ENCODE measurements at places on chromosomes 4 and X.

GRCh38 chr4:152050106-152050505 lies 289.3 kb upstream of the GATB start:
- DNase-seq, result no peak

DNA sequence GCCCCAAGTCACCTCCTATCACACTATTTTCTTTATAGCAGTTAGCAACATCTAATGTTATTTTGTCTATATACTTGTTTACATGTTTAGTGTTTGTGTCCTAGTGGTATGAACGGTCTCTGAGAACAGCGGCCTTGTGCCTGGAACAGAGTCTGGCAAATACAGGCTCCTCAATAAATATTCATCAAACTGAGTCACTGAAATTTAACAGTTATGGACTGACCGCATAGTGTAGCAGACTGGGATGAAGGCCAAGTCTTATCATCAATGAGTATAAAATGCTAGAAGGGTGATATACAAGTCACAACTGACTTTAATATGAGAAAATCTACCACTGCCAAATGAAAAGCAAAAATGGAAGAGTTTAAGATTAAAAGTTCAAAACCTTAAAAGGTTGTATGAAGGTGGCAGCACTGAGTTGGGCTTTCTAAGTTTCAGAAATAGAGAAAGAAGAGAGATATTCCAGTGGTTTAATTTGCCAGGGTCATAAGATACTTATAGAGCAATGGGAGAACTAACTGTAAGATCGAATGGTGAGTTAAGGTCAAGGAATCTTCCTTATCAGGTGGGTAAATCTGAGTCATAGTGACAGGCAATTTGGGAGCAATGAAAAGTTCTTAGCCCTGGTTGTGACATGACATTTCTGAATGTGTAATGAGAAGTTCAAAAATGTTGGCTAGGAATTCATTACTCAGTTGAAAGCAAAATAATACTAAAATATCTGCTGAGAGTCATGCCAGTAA lies 34.9 kb downstream of the ELOVL6 start:
- DNase-seq, result no peak

- DNase-seq, result peak; percentile 2
Observed at GRCh38 chrX:18931972-18932371, 51.9 kb downstream of the PHKA2 start.

- no peak for DNase-seq
Observed at GRCh38 chrX:101385795-101386541, at the start of gene BTK. BTK (minus strand) TSS chrX:101386191; CDS start chrX:101375284, 10,907 bp downstream.

DNA sequence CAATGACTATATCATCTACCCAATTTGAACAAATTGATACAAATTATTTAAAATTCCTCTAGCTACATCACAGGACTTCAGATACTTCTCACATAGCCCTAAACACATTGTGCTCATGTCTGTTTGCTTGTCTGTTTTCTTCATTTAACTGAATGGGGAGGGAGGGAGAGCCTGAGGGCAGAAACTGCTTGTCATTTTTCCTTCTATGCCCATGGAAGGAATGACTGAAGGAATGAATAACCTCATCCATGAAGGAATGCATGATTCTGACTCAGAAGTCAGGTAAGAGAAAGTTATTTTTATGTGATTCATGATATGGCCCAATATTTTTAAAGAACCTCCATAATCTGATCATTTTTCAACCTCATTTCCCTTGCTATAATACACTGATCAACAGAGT lies 418.0 kb upstream of the PITX2 start:
- DNase-seq, result no peak

DNA sequence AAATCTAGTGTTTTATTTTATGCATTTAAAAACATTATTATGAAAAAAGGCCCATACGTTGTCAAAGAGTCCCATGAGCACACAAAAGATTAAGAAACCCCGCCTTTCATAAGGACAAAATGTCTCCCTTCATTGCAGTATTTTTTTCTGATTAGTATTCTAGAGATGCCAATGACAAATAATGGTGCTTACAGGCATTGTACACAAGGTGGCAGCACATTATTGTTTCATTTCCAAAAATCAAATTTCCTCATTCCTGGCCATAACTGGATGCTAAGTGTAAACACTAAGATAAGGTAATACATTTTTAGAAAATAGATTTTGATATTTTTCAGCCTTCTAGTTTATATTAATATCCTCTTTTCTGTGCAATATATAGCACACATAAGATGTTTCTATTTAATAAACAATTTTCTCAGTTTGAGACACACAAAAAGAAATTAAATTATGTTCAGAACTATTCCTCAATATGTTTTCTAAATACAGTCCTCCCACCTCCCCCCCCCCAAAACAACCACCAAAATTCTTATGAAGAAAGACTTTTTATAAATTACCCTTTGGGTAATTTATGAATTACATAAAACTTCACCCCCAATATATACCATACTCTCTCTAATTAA lies 47.7 kb downstream of the TIGD2 start:
- DNase-seq, result peak; percentile 6

All from HepG2 (cell line).